Left lobe of liver (tissue), 2 donors: ENCODE measurements at places on chromosomes 4 and X.

DNA sequence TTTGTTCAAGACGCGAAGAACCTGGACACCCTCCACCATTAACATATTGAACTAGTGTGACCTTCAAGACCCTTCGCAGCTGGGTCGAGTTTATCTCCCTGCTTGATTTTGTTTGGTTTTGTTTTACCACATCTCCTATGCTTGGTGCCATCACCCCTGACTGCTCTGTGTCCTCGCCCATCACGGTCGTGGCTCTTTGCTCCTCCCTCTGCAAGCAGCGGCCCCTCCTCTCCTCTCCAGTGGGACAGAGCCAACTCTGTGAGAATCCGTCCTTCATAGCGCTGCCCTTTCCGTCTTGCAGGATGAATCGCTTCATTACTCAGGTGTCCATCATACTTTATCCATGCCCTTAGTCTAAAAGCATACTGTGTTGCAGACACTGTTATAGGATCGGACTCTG is 9.1 kb upstream of the FAM149A start:
- DNase-seq: peak; percentile 49

- no peak for DNase-seq
Observed at GRCh38 chr4:121978172-121978516, 26.3 kb upstream of the TRPC3 start.

DNA sequence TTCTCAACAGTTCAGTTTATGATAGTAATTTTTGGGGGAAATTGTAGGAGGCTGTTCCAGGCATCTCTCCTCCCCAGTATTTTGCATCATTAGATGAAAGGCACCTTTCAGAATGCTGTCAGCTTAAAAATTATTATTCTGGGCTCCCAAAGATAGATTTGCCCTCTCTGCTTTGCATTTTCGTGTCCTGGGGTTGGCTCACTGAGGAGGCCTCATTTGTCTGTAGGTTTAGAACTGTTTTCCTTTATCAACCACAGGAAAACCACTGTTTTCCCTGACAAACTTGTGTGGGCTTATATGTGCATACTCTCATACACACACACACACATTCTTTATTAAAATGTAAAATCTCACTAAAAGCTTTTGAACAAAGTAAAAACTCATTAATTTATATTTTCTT is 197.2 kb upstream of the VCX3A start:
- DNase-seq: no peak

GRCh38 chr4:89598602-89599001 is 238.4 kb downstream of the SNCA start:
- DNase-seq: no peak

GRCh38 chrX:36334572-36334971 is 415.0 kb downstream of the CFAP47 start:
- no peak for DNase-seq

DNA sequence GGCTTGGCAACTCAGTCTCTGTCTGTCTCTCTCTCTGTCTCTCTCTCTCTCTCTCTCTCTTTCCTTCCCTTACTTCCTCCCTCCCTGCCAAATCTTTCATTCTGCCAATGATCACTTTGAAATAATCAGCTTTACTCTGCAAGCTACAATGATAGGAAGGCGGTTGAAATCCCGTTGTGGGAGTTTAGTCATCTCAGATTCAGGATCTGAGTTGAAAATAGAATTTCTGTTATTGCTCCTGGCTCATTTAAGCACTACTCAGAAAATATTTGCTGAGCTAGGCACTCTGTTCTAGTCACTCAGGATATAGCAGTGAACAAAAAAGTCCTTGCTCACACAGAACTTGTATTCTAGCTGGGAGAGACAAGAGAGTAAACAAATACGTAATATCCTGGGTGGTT is 56.3 kb upstream of the DCTD start:
- no peak for DNase-seq

DNA sequence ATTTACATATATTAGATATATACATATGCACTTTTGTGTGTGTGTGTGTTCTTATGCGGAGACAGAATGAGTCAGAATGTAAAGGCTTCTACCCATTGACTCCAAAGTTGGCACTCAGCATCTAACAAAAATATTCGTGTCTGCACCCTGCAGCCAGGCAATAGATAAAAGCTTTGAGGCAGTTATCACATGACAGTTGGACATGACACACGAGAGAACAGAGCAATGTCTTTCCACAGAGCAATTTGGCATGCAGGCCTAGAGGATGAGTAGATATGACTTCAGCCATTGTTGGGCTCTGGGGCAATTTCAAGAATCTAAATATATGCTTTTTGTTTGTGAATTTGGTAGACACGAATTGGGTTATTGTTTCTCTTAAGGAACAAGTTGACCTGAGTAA is 391.2 kb downstream of the SLITRK2 start:
- DNase-seq: no peak

DNA sequence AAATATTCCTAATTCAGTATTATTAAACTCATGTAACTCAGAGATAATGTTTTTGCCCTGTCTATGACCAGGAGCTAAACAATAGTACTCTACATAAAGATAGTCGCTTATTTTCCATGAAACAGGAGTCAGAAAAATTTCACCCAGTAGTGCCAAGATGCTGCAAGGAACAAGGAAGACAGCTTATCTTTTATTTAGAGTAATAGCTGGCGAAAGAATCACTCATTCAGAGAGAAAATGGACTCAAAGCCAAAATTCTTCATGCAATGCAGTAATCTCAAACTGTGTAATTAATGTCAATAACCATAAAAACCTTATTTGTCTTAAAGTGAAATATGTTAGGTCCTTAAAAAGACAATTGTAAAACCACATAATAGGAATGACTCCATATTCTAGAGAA is 477.8 kb downstream of the ANKRD50 start:
- DNase-seq: no peak

DNA sequence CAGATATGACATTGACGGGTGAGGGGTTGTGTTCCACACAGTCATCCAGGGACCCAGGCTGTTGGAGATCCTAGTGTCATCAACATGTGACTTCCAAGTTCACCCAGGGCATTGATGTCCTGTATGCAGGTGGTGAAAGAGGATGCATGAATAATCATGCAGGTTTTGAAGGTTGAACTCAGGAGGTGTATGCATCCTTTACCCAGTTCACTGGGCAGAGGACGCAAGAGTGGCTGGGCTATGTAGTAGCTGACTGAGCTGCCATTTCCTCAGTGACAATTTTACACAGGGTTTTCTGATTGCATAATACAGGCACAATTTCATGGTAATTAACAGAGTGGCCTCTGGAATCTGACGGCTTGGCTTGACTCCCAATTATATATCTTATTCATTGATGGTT is 323.0 kb downstream of the HS3ST1 start:
- no peak for DNase-seq

- no peak for DNase-seq
Observed at GRCh38 chr4:40331961-40332360, 3.2 kb upstream of the CHRNA9 start.

DNA sequence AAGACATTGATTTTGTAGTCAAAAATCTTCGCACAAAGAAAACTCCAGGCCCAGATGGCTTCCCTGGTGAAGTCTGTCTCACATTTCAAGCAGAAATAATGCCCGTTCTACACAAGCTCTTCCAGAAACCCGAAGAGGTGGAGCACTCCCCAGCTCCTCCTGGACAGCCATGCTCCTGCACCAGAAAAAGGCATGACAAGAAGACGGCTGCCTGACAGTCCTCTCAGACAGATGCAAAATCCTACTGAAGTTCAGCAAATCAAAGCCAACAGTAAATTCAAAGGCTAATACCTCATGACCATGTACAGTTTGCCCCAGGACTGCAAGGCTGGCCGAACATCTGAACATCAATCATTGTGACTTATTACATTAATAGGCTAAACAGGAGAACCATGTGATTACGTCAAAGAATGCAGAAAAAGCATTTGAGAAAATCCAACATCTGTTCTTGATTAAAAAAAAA is 30.8 kb upstream of the MXD4 start:
- peak; percentile 28 for DNase-seq

DNA sequence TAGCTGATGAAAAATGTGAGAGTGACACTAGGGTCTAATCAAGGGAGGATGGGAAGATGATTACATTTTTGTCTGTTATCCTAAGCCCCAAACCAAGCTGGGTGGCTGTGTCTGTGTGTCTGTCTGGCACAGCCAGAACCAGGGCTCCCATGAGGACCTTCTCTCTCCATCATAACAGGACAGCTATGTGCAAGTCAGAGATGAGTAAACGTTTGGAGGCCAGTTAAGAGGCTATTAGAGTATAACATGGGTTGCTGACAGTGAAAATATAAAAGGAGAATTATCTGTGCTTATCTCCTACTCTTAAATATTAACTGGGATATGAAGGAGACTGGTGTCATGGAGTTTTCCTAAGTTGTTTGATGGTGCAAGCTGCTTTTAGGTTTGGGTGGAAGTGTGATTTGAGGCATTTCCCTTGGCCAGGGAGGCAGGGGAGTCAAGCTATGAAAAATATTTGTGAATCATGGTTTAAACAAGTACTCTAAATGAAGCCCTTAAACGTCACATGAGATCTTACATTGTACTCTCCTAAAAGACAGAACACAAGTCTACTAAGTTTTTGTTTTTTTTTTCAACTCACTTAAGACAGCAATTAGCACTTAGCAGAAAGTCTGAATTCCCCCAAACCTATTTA is 156.2 kb downstream of the ENOX2 start:
- DNase-seq: no peak

GRCh38 chrX:118976599-118977340 is 2.4 kb downstream of the LONRF3 start:
- peak; percentile 69 for DNase-seq

DNA sequence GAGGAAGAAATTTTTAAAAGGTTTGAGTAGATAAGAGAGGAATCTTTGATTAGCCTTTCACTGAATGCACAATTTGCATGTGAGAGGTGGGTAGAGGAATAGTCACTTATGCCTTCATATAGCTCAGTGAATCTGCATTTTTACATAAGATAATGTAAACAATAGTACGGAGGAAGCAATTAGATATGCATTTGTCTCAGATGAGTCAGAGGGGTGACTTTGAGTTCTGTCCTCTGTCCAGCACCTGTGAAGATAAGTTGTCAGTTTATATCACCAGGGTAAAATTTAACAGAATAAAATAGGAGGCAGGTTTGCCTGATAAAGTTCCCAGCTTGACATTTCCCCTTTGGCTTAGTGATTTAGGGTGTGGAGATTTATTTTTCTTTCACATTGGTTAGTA is 841.9 kb downstream of the PCDH18 start:
- no peak for DNase-seq

DNA sequence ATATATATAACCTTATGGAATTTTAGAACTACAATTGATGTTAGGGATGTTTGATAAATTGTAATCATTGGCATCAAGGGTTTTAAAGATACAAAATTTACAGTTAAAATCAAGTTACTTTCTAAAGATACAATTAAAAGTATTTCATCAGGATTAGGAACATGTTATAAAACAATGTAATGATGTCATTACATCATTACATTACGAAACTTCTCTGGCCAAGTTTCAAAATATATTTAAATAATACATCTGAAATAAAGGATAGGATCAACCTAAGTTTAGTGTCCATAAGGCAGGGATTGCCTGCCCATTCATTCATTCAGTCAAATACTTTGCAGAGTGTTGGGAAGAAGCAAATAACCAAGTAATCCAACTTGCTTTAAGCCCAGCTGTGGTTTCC is 75.1 kb downstream of the TENM3 start:
- no peak for DNase-seq

- no peak for DNase-seq
Observed at GRCh38 chr4:151948351-151949016, 187.7 kb upstream of the GATB start.

DNA sequence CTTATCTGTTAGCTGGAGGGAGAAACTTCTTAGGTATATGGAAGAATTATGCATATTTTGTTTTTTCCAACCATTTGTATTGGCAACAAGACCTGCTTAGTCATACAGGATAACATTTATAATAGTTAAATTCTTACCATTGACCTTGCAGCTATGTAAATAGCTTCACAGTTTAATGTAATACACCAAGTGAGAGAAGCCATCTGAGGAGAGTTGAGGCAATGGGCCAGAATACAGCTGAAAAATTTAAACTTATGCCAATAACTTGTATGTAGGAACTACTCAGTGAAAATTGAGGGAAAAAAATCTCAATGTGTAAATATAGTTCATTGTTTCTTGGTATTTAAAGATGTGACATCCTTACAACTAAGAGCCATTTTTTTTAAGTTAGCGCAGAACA is 273.5 kb downstream of the DACH2 start:
- DNase-seq: no peak

GRCh38 chr4:53545942-53546581 is 45.2 kb downstream of the LNX1 start:
- DNase-seq: peak; percentile 67
